Upper lobe of right lung (tissue), 1 donor: ENCODE measurements at places on chromosomes 4 and X. TPM values are rescaled to one million over a fixed set of nuclear protein-coding genes. Genes with fewer than 3 reads are reported as not detected.

DNA sequence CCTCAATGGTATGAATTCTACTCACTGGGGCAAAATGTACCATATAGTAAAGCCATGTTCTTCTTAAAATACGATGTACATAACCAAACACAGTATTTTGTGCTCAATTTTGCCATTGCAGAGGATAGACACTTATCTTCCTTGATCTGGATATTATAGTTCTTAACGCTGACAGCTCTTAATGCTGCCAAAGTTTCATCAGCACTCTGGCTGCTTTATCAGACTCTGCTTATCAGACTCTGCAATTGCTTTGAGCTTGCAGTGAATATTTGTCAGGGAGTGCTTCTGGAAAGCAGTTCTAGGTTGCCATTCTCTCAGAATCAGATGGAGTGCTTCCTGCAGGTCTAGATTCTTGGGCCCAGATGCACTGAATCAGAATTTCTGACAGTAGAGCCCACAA lies 863.1 kb downstream of the CCSER1 start:
- no peaks in the 10 kb centered on the region for H3K36me3 ChIP-seq
- DNase-seq = no peak
- H3K27ac ChIP-seq = no peak overlapping the region
- no peaks in the 10 kb centered on the region for H3K4me1 ChIP-seq
- no peak overlapping the region for H3K4me3 ChIP-seq
- H3K27me3 ChIP-seq = no peaks in the 10 kb centered on the region

- DNase-seq = no peak
- no peaks in the 10 kb centered on the region for H3K27me3 ChIP-seq
- no peaks in the 10 kb centered on the region for H3K36me3 ChIP-seq
- H3K4me3 ChIP-seq = no peak overlapping the region
- H3K27ac ChIP-seq = no peak overlapping the region
Observed at GRCh38 chrX:150533863-150534262, 34.6 kb upstream of the MTM1 start.

- H3K4me1 ChIP-seq = no peaks in the 10 kb centered on the region
- H3K27me3 ChIP-seq = no peaks in the 10 kb centered on the region
- peak within 1 kb of the TSS; percentile 42 for H3K27ac ChIP-seq
- DNase-seq = peak; percentile 77
- H3K36me3 ChIP-seq = no peaks in the 10 kb centered on the region
Observed at GRCh38 chrX:17860811-17861488, at the start of gene RAI2. RAI2 (minus strand) TSS chrX:17861298; CDS start chrX:17802010, 59,288 bp downstream.

DNA sequence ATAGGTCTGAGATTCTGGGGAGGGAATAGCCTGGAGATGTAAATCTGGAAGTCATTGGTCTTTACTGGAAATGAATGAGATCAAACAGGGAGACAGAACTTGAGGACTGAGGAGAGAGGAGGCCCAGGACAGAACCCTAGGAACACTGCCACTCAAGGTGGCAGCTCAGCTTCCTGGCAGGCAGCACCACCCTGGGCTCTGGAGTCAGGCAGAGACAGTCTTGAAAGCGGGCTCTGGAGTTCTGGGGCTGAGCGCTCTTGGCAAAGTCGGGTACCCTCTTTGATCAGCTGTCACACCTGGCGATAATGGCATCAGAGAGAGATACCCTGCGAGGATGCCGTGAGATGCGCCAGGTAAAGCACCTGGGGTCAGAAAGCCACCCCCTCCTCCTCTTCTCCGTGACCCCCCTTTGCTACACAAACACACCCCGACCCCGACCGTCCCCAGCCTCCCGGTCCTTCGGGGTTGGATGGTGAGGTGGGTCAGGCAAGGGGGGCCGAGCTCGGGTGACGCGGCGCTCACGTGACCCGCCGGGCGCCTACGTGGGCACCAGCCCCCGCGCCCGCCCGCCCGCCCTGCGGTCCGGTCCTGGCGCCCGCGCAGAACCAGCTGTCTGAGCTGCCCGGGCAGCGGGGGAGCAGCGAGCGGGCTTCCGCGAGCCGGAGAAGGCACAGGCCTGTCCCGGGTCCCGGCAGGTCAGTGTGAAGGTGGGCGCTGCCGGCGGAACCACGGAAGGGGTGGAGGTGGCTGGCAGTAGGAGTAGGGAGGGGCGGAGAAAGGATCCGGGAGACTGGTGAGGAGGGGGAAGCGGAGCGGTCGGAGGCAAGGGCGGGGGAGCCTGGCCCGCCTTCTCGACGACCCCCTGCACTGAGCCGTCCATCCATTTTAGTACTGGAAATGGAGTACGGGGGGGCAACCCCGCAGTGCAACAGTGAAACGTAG lies at the start of gene TCEAL3:
Gene TCEAL3, plus strand, starts transcription at position 600 of the 942 bp plus-strand sequence. CDS start 1,102 bp downstream, outside the sequence.
- H3K36me3 ChIP-seq = no peaks in the 10 kb centered on the region
- no peaks in the 10 kb centered on the region for H3K27me3 ChIP-seq
- peak within 1 kb of the TSS; percentile 61 for H3K4me3 ChIP-seq
- H3K4me1 ChIP-seq = no peaks in the 10 kb centered on the region
- H3K27ac ChIP-seq = peak within 1 kb of the TSS; percentile 86

GRCh38 chr4:57211131-57211530 lies 100.9 kb upstream of the IGFBP7 start:
- no peaks in the 10 kb centered on the region for H3K4me1 ChIP-seq
- no peaks in the 10 kb centered on the region for H3K36me3 ChIP-seq
- DNase-seq = no peak
- H3K27me3 ChIP-seq = no peaks in the 10 kb centered on the region
- no peak overlapping the region for H3K27ac ChIP-seq
- H3K4me3 ChIP-seq = no peak overlapping the region

DNA sequence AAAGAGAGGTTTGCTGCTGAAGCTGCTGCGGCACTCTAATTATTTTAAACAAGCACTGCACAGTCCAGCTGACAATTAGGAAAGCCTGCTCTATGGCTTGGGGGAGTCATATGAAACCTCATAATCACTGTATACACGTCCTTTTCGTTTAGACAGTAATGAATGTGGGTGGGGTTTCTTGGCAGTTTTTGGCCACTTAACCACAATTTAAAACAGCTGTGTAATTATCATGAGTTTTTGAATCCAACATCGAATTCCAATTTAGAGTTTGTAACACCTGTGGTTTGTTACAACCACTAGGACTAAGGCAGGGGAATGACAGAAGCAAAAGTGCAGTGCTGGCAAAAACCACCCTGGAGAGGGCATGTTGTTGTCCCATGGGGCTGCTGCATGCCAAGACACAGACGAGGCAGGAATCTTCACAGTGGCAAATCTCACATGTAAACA lies 99.5 kb downstream of the CXXC4 start:
- no peak for DNase-seq
- H3K36me3 ChIP-seq = no peaks in the 10 kb centered on the region
- H3K27me3 ChIP-seq = no peaks in the 10 kb centered on the region
- no peak overlapping the region for H3K27ac ChIP-seq
- H3K4me3 ChIP-seq = no peak overlapping the region

DNA sequence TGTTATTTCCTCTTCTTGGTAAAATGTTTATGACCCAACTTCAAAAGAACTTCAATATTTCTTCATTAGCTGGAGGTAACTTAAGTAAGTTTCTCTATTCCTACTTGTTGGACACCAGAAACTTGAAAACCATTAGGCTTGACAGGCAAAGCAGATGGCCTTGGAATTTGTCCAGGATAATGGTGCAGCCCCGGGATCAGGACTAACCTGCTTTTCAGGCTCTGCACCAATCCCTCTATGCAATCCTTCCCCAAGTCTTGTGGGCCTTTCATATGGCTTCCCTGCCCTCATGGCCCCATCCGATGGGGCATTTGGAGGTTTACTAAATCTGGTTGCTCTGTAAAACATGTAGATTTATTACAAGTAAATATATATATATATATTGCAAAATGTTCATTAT lies 68.5 kb downstream of the SPINK2 start:
- no peaks in the 10 kb centered on the region for H3K36me3 ChIP-seq
- no peak overlapping the region for H3K27ac ChIP-seq
- no peaks in the 10 kb centered on the region for H3K27me3 ChIP-seq

- no peak for DNase-seq
- no peaks in the 10 kb centered on the region for H3K36me3 ChIP-seq
- H3K27ac ChIP-seq = no peak overlapping the region
- H3K4me3 ChIP-seq = no peak overlapping the region
- H3K27me3 ChIP-seq = no peaks in the 10 kb centered on the region
Observed at GRCh38 chrX:55867181-55867651, 149.7 kb downstream of the RRAGB start.

- H3K4me3 ChIP-seq = no peak overlapping the region
- DNase-seq = no peak
- H3K27me3 ChIP-seq = no peaks in the 10 kb centered on the region
- H3K27ac ChIP-seq = no peak overlapping the region
Observed at GRCh38 chr4:56183344-56183959, 203.8 kb downstream of the AASDH start.

DNA sequence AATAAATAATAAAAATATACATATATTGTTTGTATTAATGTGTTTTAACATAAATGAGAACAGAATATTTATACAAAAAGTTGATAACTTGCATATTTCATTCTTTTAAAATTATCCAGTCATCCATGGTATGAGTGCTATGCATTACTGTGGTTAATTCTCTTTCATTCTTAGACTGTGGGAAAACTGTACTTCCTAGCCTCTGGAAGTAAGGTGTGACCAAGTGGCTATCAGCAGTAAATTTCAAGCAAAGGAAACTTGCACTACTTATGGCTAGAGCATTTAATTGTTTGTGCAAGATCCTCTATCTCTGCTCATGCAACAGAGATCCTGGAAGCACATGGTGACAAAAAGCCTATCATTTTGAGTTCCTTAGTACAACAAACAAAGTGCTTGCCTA lies 1054.5 kb upstream of the PABPC4L start:
- no peak for DNase-seq
- no peak overlapping the region for H3K27ac ChIP-seq
- H3K27me3 ChIP-seq = no peaks in the 10 kb centered on the region
- H3K4me3 ChIP-seq = no peak overlapping the region
- no peaks in the 10 kb centered on the region for H3K4me1 ChIP-seq
- no peaks in the 10 kb centered on the region for H3K36me3 ChIP-seq

GRCh38 chr4:34417160-34417559 lies 1827.2 kb downstream of the ARAP2 start:
- DNase-seq = no peak
- H3K36me3 ChIP-seq = no peaks in the 10 kb centered on the region
- H3K4me1 ChIP-seq = no peaks in the 10 kb centered on the region
- no peak overlapping the region for H3K27ac ChIP-seq
- H3K27me3 ChIP-seq = no peaks in the 10 kb centered on the region
- no peak overlapping the region for H3K4me3 ChIP-seq

DNA sequence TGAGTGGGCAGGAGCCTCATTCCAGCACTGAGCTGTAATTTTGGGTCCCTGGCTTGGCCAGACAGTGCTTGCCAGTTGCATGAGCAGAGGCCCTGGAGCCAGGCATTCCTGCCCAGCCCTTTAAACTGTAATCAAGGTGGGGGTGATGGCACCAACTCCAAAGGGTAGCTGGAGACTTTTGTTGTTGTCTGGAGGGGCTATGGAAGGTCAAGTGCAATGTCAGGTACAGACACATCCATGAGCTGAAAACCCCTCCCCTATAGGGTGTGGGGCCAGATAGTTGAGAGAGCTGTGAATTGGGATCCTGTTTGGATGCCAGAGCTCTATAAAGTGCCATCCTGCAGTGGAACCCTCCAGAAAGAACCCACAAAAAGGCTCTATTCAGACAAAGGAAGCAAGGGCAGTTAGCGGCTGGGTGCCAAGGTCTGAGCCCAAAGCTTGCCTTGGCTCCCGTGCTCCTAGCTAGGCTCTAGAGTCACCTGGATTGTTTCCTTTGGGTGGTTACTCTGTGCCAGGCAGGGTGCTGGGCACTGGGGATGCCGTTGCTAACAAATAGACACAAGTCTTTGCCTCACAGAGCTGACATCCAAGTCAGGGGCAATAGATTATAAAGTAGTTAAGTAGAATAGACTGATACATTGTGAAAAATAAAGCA lies 163.0 kb downstream of the EFNB1 start:
- no peaks in the 10 kb centered on the region for H3K36me3 ChIP-seq
- no peak for DNase-seq
- no peaks in the 10 kb centered on the region for H3K27me3 ChIP-seq
- H3K27ac ChIP-seq = no peak overlapping the region

DNA sequence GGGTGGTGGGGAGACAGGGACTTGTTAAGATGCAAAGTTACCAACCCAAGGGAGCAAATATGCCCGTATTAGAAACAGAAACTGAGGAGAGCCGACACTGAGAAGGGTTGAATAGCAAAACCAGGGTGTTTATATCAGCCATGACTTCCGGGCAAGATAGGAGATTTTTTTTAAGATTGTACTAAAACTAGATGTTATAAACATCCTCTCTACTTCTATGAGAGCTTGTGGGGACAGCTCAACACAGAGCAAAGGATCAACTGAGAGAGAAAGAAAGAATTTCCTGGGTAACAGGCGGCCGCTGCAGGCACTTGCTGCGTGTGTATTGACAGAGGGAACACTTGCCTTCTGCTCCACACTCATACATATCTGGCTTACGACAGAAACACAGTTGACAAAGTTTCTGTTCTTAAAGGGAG lies 49.1 kb upstream of the FBXW7 start:
- no peaks in the 10 kb centered on the region for H3K36me3 ChIP-seq
- no peaks in the 10 kb centered on the region for H3K4me1 ChIP-seq
- no peak for DNase-seq
- H3K27me3 ChIP-seq = no peaks in the 10 kb centered on the region

DNA sequence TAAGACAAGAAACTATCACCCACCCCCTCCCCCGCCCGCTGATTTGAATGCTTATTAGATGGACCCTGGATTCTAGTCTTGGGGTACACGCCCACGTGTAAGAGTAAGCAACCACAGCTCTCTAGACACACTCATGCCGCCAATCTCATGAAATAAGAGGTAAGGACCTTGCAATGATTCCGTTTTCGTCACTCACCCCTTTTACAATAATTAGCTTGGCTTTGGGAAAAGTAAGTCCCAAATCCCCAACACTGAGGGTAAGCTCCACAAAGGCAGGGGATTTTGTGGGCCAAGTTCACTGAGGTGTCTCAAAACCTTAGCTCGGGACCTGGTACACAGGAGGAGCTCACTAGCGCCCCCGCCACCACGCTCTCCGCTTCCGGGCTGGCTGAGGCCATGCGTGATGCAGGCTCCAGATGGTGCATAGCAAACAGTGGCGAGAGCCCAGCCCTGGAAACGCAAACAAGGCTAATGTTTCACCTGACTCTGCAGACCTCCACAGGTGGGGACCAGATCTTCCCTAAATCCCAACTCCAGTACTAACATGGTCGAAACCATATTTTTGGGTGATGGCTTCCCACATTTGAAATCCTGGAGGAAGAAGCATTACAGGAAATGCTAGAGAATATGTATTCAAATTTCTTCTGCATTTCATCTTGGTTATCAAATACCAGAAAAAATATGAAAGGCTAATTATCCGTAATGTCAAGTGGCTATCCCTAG lies 4.1 kb downstream of the PLAC8 start:
- peak; percentile 94 for DNase-seq
- H3K27me3 ChIP-seq = no peaks in the 10 kb centered on the region
- H3K4me3 ChIP-seq = peak overlapping the region; percentile 59

KCNE5 gene
- total RNA-seq = not detected

LRIT3 gene
- total RNA-seq = 0.14 TPM

ARHGEF6 gene
- 42.8 TPM for total RNA-seq

FAM184B gene
- 0.17 TPM for total RNA-seq

AKAP4 gene
- total RNA-seq = not detected
